ENCODE measurements at places on chromosomes 11 and 22.

- no peak for DNase-seq
Observed at GRCh38 chr22:48253573-48253972, 1491.1 kb downstream of the TBC1D22A start.

GRCh38 chr11:8403310-8403709, 139.6 kb upstream of the LMO1 start:
- DNase-seq = no peak

- no peak for DNase-seq
Observed at GRCh38 chr22:46346680-46347405, 11.3 kb downstream of the TRMU start.

DNA sequence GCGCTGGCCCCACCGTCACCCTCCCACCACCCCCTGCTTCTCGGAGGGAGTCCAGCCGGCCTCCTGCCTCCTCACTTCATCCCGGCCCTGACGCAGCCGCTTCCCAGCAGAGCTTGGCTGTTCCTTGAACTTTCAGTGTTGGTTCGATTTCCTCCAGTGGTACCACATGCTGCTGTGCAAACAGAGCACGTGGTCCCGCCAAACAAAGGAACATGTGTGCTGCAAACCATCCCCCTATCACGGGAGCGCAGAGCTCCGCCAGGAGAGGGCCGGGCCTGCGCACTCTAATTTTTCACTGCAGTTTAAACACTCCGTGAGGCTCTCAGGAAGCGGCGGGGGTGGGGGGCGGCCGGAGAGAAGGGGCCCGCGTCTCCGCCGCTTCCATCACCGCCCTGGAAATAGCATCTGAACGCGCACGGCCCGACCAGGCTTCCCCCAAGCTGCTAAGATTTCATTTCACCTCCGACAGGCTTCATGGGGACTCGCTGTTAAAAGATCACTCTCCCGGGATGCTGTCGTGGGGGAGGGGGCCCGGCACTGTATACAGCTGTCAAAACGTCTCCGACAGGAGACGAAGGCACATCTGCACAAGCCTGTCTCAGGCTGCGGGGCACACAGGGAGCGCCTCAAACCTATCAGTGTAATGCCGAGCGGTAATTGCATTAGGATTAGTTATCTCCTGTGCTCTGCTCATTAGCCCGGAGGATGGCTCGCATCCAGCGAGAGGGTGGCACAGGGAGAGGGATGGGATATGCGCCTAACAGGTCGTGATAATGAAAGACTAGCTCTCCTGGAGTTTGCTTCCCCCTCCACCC, 269.9 kb upstream of the SORL1-AS1 start:
- no peak for DNase-seq

Data from GOT3 (cell line).